Activated T-cell treated with anti-CD3 and anti-CD28 coated beads, Interleukin-2, amount 50 U/mL, for 4 hours (primary cell): ENCODE measurements at places on chromosomes 4 and X.

DNA sequence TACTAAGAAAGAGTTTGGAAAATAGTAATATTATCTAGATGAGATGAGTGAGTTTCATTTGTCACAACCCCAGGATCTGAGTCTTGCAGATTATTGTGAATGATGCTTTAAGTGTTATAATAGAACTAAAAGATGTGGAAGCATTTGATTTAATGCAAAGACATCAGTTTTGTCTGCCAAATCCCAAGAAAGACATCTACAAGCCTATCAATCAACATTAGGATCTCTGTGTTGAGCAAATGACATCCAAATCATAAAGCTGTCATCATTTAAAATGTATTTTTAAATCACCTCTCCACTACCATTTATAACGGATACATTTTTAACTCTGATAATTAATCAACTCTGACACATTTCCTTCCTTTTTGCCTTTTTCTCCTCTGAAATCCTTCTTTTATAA is 310.8 kb upstream of the SLIT2 start:
- no peak for DNase-seq

DNA sequence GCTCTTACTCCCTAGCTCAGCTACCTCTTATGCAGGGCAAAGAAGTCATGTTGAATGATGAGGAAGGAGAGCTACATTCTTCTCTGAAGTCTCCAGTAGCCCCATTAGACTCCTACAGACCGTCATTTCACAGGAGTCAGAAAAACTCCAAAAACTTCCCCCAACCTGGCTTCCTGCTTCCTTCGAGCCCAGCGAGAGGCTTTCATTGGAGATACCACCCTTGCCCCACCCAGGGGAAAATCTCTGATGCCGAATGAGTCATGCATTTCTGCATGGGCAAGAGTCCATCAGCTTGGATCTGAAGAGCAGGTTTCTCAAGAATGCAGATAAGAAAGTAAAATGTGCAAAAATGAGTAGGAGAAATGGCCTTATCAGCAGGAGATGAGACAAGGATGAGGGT is 53.0 kb downstream of the ARSF start:
- DNase-seq, result no peak

DNA sequence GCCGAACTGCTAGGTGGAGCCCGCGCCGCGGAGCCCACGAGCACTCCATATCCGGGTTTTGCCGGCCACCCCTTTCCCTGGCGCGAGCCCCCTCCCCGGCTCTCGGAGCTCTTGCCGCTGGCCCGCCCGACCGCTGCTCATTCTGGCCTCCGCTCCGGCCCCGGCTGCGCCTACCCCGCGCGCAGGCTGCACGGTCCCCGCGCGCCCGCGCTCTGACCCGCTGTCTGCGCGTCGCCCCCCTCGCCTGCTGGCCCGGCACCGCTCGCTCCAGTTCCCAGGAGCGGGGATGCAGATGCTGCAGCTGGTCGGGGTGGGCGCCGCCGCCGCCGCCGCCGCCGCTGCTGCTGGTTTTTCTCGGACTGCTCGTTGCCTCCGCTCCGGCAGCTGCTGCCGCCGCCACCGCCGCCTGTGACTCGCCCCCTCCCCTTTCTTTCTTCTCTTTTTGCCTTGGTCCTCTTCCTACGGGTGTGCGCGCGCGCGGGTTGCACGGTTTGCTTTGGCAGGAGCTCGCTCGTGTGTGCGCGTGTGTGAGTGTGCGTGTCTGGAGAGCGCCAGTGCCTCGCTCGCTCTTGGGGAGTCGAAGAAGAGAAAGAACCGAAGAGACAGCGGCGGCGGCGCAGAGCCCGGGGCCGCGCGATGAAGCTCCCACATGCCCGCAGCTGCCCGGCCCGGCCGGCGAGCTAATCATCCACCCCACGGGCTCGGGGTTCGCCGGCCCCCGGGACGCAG is at the start of gene ADGRL3:
TSS of gene ADGRL3 (plus strand) at position 140 of the 729 bp plus-strand sequence.
- DNase-seq, result no peak

- DNase-seq, result no peak
These were observed 3.7 kb upstream of the HDAC8 start for GRCh38 chrX:72576141-72576894.

- no peak for DNase-seq
These were observed 173.6 kb upstream of the MED14 start for GRCh38 chrX:40908857-40909475.

DNA sequence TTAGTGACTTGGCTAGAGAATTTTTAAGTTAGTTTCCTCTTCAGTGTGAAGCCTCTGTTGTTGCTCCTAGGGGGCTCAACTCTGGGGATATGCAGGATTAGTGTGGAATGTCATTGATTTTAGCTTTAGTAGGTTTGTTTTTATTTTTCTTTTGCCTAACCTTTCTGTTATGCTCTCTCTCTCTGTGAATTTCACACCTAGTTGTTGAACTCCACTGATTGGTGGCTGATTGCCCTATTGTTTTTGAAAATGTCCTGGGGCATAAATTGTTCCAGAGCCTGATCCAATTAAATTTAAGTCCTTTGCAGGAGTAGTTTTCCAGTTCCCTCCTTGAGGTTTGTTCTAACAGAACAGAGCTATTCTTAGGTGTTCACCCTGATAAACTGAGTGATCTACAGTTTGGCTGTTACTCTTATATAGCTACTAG is 393.3 kb upstream of the CTSO start:
- DNase-seq, result no peak

- DNase-seq, result no peak
These were observed 393 bp downstream of the SH3KBP1 start for GRCh38 chrX:19886883-19887531.

DNA sequence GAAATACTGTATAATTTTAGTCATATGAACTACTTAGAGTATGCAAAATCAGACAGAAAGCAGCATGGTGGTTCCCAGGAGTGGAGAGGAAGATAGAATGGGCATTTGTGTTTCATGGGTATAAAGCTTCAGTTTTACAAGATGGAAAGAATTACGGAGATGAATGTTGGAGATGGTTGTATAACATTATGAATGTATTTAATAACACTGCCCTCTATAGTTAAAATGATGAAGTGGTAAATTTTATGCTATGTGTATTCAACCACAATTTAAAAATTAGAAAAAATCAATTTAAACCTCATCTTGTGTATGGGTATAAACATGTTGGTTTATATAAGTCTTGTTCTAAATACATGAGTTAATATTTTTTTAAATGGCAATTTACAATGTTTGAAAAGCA is 521.1 kb downstream of the FSTL5 start:
- DNase-seq, result no peak

DNA sequence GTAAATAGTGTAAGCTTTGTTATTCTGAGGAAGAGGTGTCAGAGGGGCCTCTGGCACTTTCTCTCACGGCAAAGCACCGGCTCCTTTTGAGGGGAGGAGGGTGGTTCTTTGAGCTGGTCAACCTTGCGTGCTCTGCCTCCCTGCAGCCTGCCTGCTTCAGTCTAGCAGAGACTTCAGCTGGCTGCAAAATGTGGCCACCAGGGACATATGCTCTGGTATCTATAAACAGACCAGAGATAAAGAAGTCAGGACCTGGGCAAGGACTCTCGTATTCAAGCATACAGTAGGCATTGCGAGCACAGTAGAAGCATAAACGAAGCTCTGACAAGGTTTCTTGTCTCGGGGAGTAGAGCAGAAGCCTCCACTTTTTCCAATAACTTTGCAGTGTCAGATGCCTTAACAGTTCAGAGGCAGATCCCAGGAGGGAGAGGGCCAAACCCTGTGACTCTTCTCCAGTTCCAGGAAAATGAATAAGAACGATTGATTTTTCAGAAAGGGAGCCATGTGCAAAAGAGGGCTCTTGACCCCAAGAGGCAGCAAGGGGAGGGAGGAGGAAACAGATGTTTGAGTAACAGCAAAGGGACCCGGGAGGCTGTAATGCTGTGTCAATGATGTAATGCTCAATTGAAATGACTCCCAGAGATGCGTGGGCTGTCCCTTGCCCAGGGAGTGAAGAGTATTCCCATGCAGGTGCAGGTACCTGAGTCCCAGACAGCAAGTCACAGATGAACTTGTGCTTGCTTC is 57.9 kb upstream of the TEX13D start:
- no peak for DNase-seq

- no peak for DNase-seq
These were observed 511.5 kb upstream of the GALNT7 start for GRCh38 chr4:172657081-172657480.

DNA sequence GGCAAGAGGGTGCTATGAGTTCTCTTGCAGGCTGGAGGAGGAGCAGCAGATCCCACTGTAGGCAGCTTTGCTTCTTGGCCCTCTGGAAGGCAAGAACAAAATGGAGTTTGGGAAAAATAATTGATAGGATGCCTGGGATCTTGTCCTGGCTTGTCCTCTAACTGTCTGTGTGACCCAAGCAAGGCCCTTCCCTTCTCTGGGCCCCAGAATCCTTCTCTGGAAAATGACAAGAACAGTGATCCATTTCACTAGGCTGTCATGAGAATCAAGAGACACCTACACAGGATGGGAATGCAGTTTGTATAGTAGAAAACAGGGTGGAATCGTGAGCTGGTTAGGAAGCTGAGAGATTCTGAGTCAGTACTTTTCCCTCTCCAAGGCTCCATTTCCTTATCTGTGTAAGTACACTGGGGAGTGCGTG is 133.3 kb downstream of the PJA1 start:
- DNase-seq, result no peak

DNA sequence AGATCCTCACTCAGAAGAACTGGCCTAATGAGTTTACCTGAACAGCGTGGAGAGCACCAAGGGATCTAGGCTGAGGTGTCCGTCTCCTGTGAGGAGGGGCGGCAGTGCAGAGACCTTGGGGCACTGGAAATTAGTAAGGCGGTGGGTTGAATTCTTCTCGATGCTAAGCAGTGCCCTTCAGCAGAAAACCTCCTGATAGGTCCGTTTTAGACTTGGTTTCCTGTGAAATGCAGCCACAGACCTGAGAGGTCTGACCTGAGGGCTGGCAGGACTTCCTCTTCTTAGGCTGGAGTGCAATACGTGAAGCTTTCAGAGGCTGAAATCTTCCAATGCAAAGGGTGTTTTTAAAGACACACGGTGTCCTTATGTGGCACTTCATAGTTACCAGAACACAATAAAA is at the start of gene CLNK:
TSS of gene CLNK (minus strand) at position 138 of the 400 bp plus-strand sequence. CDS start 16,899 bp downstream, outside the sequence.
- DNase-seq, result no peak

GRCh38 chrX:153530411-153531129 is 13.1 kb downstream of the ATP2B3 start:
- DNase-seq, result no peak

GRCh38 chrX:6748595-6748994 is 213.7 kb upstream of the VCX3A start:
- DNase-seq, result no peak

DNA sequence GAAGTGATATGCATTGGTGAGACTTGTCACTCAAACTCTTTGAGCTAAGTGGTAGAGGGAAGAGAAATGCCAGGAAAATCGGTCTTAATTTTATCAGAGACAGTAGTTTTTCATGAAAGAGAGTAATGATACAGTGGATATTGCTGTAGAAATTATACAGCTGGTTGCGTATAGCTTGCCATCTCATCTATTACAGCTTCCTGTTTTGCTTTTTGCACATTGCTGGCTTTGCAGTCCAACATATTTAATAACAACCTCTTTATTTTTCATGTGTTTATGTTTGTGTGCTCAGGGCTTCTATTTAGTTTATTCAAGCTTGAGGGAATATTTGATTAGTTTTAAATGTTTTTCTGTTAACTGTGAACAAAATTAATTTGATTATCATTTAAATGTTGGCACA is 11.5 kb downstream of the SMAD1 start:
- no peak for DNase-seq

GRCh38 chr4:99536848-99537247 is 26.0 kb downstream of the C4orf17 start:
- DNase-seq, result no peak

GRCh38 chr4:155532373-155533085 is 134.1 kb upstream of the GUCY1A1 start:
- no peak for DNase-seq

DNA sequence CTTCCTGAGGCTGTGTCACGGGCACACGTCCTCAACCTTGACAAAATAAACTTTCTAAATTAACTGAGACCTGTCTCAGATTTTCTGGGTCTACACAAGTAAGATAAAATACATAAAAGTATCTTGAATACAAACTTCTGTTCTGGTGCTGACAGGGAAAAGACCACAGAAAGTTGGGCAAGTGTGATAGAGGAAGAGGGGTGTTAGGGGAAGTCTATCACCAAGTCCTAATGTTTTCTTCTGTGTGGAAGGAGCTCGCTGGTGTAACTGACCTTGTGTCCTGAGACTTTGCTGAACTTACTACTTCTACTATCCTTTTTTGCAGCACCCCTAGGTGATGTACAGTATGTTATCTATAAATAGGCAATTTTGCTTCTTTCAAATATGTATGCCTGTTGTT is 97.0 kb upstream of the STIM2 start:
- no peak for DNase-seq

GRCh38 chrX:49958727-49959485 is 36.5 kb downstream of the CLCN5 start:
- no peak for DNase-seq

DNA sequence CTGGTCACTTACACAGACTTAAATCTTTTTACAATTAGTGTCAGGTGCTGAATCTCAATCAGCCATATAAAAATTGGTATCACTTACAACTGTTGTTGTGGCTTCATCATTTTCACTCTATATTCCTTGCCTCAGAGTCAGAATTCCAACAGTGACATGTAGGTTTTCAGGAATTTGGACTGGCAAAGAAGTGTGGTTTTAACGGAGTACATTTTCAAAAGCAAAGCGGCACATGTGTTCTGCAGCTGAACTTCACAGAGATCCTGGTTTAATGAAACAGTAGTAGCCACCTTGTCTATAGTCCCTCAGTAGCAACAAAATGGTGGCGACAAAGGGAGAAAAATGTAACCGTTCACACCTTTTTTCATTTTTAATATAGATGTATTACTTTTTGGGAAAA is 486.6 kb downstream of the FAT4 start:
- DNase-seq, result no peak

DNA sequence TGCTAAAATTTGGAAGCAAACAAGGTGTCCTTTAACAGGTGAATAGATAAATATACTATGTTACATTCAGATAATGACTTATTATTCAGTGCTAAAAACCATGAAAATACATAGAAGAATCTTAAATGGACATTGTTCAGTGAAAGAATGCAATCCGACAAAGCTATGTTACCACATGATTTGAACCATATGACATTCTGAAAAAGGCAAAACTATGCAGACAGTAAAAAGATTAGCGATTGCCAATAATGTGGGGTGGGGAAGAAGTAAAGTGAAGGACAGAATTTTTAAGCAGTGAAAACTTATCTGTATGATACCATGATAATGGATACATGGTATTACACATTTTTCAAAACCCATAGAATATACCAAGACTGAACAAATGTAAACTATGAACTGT is 926.9 kb downstream of the FAT4 start:
- DNase-seq, result no peak

- DNase-seq, result no peak
These were observed 378.6 kb upstream of the ANXA10 start for GRCh38 chr4:167713756-167714155.
